T-helper 2 cell treated with Interferon-gamma antibody and Interleukin-4, amounts not matched to agents 5 μg/mL and 100 μg/mL, for 36 hours (primary cell): ENCODE measurements at places on chromosomes 2 and 18.

- no peak for DNase-seq
Observed at GRCh38 chr2:127423880-127424279, 5.7 kb downstream of the PROC start.

DNA sequence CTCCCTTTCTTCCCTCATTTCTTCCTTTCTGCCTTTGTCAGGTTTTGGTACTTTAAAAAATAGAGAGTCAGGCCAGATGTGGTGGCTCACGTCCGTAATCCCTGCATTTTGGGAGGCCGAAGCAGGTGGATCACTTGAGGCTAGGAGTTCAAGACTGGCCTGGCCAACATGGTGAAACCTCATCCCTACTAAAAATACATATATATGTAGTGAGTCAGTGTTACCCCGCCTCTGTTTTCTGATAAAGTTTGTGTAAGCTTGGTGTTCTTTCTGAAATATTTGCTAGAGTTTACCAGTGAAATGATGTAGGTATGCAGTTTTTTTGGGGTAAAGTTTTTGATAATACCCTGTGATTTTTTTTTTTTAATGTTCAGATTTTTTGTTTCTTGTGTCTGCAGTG is 58.8 kb downstream of the DGKD start:
- DNase-seq, result no peak

- DNase-seq, result no peak
Observed at GRCh38 chr2:96092951-96093350, 23.4 kb downstream of the ADRA2B start.

GRCh38 chr2:231604101-231604684 is 11.5 kb downstream of the TEX44 start:
- no peak for DNase-seq

DNA sequence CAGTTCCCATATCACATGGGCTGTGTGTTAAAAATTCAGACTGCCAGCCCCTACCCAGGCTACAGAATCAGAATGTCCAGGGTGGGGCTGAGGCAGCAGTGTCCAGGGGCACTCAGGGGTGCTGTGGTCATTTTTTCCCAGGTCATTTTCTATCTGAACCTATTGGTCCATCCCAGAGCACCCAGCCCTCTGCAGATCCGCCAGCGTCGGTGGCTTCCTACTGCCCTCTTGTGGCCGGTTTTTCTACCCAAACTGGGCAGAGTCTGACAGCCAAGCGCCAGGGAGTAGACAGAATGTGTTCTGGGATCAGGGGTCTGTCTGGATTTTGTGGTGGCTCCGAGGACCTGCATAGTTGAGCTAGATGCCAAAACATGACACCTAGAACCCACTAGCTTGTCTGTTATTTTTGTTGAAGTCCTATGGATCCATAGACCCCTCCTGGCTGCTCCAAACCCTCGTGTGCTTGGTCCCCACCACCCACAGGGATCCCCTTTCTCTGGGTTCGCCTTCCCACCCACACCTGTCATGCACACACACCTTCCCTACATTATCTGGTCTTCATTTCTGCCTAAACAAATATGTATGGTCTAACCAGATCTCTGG is 34.1 kb upstream of the RMDN2 start:
- peak; percentile 35 for DNase-seq

DNA sequence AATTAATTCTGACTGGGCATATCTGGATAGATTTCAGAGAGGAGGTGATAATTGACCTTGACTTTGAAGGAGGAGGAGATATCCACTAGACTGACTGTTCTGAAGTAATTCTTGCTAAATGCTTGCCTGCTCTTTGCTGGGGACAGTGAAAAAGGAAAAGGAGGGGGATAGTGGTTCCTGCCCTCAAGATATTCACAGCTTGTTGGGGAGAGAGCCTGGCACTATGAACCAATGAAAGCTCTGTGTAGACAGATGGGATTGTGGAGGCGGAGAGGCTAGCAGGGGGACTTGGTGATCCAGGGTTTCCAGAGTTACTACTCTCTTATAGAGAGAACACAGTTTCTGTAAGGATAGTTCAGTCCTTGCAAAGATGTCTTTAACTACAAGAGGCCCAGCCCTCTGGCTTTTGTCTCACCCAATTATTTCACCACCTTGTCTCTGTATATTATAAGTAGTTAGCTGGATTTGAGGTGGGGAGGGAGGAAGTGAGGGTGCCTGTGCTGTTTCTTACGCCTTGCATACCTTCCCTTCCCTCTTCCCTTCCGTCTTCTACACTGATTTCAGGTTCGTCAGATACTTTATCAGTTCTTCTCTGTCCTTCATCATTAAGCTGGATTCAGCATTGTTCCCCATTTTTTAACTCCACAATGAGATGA is 190.4 kb downstream of the PRKCE start:
- no peak for DNase-seq

GRCh38 chr2:26569216-26570082 is 71.7 kb downstream of the CIB4 start:
- no peak for DNase-seq

- DNase-seq, result no peak
Observed at GRCh38 chr2:231709636-231709980, 1.3 kb downstream of the PTMA start.

DNA sequence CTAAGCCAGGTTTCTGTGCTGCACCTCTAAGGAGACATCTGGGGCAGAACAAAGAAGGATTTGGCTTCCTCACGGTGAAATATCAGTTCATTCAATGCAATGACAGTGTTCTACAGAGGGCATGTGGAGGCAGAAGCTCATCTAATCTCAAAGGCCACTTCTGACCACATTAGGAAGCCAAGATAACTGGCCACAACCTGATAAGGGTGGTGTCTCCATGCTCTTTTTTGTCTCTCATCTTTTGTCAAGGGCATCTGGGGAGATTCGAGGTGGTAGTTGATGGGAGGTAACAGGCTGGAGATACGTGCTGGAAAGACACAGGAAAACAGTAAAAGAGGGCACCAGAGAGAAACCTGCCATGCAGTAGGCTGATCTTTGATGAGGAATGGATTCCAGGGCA is 303.9 kb downstream of the LRATD1 start:
- DNase-seq, result no peak

GRCh38 chr2:121319941-121320340 is 34.9 kb upstream of the TFCP2L1 start:
- DNase-seq, result no peak

DNA sequence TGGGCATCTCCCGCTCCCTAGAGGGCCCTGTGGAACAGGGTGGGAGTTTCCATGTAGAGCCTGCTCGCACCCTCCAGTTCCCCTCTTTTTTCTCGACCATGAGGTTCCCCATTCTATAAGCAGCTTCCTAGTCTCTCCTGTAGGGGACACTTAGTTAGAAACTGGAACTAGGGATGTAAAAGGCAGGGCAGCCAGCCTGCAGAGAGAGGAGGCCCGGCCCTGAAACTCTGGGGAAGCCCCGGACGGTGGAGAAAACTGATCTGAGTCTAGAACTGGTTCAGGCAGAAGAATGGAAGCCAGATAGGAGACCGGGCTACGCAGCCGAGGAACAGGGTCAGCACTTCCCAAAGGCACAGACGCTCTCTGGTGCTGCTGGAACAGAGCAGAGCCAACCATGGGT is 51.6 kb upstream of the ATG16L1 start:
- DNase-seq, result no peak

GRCh38 chr2:43472527-43473194 is 123.2 kb downstream of the THADA start:
- DNase-seq, result no peak

GRCh38 chr2:14182227-14182946 is 450.1 kb upstream of the LRATD1 start:
- DNase-seq, result no peak

DNA sequence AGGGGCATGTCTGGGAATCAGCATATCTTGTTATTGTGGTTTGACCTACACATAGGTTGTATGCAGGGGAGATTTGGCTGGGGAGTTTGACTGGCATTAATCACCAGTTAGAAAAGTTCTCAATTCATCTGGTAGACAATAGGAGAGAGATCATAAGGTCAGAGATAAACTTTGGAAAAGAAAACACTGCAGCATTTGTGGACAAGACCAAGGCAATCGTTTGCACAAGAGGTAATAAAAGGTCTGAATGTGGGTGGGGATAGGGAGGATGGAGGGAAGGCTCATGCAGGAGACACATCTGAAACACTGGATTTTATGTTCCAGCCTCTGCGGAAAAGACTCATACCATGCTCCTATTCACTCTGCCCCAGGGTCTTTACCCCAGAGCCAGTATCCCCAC is 136.9 kb downstream of the MAIP1 start:
- DNase-seq, result no peak

DNA sequence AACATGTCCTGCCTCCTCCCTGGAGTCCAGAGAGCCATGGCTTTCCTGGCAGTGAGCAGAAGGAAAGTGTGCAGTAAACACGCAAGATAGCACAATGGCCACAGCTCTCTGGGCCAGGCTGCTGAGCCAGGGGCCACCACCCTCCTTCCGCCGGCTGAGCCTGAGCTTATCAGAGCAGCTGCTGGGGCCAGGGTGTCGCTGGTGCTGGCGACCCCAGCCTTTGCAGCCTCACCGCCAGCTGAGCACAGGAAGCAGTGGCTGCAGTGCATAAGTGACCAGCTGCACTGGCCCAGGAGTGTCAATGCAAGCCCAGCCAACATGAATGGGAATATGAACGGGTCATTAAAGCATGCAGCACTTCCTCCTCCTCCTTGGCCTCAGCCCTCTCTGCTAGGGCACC is 172.0 kb downstream of the ZFP36L2 start:
- DNase-seq, result no peak

DNA sequence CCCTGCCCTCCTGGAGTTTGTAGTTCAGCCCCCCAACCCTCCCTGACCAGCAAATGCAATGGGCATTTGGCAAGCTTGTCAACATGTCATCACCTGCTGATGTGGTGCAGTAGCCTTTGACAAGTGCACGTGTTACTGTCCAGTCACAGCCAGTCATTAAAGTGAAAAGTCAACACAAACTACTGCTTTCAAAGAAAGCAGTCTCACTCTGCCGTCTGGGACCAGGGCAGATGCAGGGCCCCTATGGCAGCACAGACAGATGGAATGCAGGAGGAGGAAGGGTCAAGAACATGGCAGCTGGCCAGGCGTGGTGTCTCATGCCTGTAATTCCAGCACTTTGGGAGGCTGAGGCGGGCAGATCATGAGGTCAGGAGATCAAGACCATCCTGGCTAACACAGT is 222.4 kb upstream of the OSR1 start:
- DNase-seq, result no peak

- no peak for DNase-seq
Observed at GRCh38 chr2:173720306-173720705, 244.9 kb downstream of the SP3 start.

- no peak for DNase-seq
Observed at GRCh38 chr2:186515376-186515775, 29.3 kb downstream of the ZC3H15 start.

DNA sequence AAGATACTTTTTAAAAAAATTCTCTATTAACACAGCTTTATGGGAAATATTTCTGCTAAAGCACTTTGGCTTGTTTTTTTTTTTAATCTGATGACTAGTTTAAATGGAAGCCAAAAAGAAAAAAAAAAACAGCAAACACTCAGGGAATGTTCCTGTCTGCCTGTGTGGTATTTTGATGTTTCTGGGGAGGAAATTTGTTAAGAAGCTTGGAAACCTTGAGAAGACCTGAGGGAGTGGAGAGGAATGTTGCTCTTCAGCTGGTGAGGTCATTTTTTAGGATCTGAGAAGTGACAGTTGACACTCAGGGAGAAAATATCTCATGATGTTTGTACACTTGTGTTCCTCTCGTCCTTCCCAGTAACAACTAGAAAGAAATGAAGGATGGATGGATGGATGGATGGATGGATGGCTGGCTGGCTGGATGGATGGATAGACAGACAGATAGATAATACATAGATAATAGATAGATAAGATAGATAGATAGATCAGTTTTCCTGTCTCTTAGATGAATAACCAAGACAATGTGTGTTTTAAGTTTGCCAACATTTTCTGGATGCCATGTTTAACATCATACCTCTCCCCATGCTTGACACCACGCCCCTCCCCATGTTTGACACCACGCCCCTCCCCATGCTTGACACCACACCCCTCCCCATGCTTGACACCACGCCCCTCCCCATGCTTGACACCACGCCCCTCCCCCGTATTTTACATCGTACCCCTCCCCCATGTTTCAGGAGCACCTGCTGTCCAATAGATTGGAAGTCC is 84.8 kb downstream of the CTIF start:
- DNase-seq, result no peak

- no peak for DNase-seq
Observed at GRCh38 chr18:22489704-22490103, 72.0 kb upstream of the CTAGE1 start.

GRCh38 chr2:222481941-222482340 is 57.6 kb downstream of the SGPP2 start:
- no peak for DNase-seq

GRCh38 chr2:184326066-184326465 is 272.3 kb upstream of the ZNF804A start:
- DNase-seq, result no peak

- DNase-seq, result no peak
Observed at GRCh38 chr2:29990129-29990528, 68.7 kb upstream of the ALK start.

- no peak for DNase-seq
Observed at GRCh38 chr18:59593291-59593717, 103.9 kb downstream of the CCBE1 start.

GRCh38 chr2:70982971-70983370 is 4.5 kb downstream of the ANKRD53 start:
- no peak for DNase-seq

DNA sequence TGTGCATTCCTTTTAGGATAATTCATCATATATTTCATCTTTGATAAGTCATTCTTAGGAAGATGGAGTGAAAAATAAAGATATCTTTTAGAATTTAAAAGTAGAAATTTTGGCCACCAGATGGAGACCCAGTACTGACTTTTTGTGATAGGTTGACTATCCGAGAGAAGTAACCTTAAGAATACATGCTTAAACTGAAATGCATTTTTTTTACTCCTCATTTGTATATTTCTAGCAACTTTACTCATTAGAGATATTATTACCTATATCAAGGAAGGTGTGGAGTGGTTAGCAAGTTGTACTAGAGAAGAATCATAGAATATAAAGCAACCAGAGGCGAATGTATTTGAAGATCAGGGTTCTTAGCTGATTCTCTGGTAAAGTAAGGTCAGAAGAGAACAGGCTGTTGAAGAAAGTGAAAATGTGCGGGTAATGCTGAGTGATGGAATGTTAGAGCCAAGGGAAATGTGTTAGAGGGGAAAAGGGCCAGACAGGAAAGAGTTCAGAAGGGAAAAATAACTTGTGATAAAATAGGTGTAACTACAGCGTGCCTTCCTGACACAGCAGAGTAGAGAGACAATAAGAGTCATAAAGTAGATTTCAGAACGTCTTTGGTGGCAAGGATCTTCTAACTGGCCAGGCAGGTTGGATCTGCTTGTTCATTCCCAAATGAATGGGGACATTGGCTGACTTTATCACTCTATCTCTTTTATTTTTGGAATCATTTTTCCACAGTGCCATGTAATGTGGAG is 52.3 kb downstream of the TDRD15 start:
- DNase-seq, result no peak

DNA sequence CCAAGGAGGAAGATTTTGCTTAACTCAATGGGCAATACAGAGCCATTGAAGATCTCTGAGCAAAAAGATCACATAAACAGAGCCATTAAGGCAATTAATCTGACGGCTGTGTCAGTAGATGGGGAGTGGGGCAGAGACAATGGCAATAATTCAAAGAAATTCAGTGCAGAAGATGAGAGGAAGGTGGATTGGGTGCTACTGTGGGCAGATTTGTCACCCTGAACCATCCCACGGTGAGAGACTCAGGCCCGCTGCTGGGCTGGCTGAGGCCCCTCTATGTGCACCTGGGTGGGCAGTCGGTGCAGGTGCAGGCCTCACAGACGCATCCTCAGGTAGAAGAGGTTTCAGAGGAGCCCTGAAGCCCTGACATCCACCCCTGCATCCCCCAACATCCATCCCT is 458.6 kb downstream of the EIPR1 start:
- no peak for DNase-seq

- DNase-seq, result no peak
Observed at GRCh38 chr2:177174486-177174885, 38.1 kb upstream of the HNRNPA3 start.
